ENCODE measurements at places on chromosomes 6 and 20. TPM values are rescaled to one million over a fixed set of nuclear protein-coding genes. Genes with fewer than 3 reads are reported as not detected.

DNA sequence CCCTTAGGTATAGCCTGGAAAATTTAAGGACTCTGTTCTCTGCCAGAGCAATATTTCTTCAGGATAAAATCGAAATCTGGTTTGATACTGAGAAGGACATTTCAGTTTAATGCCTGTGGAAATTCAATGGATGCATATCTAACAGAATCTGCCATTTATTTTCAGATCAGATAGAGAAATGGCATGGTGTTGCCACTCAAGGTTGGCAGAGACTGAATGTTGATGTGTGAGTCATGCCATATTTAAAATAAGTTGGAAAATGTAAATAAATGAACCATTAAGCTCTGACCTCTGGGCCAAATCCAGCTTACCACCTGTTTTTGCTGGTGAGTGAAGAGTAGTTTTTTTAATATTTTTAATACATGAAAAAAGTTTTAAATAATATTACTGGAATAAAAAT lies 594.6 kb downstream of the DOK5 start:
- DNase-seq = no peak

- DNase-seq = no peak
Observed at GRCh38 chr6:14865531-14866100, 380.3 kb upstream of the JARID2 start.

GRCh38 chr6:166375013-166375412 lies 7.7 kb downstream of the MPC1 start:
- DNase-seq = no peak

GRCh38 chr6:135219346-135219745 lies 38.2 kb downstream of the MYB start:
- no peak for DNase-seq

GRCh38 chr20:41570557-41570956 lies 47.6 kb downstream of the CHD6 start:
- DNase-seq = no peak

- peak; percentile 28 for DNase-seq
Observed at GRCh38 chr6:56374841-56375369, 127.5 kb upstream of the COL21A1 start.

DNA sequence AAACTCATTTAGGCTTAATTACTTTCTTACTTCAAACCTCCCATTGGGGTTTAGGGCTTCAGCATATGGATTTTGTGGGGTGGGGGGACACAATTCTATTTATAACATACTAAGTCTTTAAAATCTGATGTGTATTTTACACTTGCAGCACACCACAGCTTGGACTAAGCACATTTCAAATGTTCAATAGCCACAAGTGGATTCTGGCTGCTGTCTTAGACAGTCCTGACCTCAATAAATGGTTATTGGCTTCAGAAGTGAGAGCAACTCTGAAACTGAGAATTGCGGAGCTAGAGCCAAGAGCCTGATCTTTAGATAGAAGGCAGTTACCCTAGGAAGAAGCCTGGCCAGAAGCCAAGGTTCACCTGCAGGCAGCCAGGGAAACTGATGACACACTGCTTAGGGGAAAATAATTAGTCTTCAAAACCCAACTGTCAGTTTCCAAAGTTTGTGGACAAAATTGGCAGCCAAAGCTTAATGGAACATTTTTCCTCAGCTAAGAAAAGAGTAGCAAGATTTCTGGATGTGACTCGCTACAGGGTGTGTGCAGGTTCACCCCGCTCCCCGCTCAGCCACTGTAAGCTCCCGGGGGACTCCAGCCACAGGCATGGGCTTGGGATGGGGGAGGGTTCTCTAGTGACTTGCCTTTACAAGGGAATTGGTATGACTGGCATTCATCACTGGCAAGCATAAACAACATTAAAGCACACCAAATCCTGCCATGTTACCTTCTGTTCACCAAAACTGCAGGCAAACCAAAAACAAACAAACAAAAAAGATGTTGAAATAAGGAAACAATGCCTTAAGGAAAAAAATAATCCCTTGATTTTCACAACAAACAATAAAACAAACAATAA lies 219.8 kb downstream of the TFAP2A start:
- no peak for DNase-seq

DNA sequence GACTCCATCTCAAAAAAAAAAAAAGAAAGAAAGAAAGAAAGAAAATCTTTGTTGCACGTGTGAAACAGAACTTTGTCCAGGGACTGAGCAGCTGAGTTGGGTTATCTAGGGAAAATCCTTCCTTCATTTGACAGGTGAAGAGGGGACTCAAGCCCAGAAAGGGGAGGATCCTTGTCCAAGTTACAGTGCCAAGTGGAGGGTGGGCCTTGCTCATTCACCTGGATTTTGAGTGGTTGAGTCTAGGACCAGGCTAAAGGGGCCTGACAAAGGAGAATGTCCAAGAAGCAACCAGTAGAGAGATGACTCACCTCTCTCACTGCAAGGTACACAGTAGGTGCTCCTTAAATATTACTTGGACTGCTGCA lies 2.7 kb downstream of the TGIF2 start:
- no peak for DNase-seq

DNA sequence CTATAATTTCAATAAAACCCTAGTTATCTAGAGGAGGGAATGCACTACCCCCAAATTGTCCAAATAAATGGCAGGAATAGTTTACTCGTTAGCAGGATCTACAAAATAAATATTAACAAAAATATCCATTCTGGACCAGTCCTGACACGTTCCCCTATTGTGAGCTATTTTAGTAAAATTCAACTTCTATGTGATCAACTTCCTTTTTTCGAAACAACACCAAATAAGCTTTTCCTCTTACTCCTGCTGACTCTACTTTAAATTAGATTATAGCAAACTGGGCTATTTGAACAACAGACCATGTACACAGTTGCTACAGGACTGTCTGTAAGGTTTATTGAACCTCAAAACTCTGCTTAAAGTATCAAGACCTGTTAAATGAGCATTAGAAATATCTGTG lies 154.3 kb downstream of the IPCEF1 start:
- no peak for DNase-seq

- no peak for DNase-seq
Observed at GRCh38 chr6:111306104-111306888, 176.7 kb downstream of the REV3L start.

DNA sequence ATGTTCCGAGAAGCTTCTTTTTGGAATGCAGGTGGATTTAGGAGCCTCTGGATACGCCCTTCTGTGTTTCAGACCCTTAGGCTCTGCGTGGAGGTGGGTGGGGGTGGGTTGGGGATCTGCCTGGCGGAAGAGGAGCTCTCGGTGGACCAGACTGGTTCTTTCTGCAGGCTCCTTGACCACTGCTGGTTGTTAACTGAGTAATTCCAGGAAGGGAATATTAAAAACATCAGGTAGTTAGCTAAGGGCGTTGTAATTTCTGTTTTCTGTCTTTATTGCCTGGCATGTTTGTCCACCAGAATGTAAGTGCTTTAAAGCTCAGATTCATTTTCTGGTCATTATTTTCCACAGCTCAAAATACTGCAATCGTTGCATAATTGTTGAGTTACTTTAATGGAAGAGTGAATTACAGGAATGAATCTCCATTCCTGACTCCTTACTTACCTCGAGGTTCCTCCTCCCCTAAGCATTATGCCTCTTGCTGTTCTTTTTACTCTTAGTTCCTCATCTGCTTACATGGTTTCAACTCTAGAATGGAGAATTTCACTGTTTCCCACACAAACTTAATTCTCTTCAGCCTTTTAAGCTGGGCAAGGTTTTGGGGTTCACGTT lies 5.9 kb downstream of the CDYL start:
- no peak for DNase-seq

GRCh38 chr20:1357921-1358671 lies 29.2 kb upstream of the SDCBP2 start:
- DNase-seq = no peak

GRCh38 chr20:32487381-32487780 lies 97.8 kb downstream of the NOL4L start:
- no peak for DNase-seq

GRCh38 chr20:44593751-44594150 lies 11.4 kb downstream of the PKIG start:
- no peak for DNase-seq

- DNase-seq = no peak
Observed at GRCh38 chr6:144360401-144360800, 75.3 kb downstream of the UTRN start.

GRCh38 chr6:153616506-153616905 lies 422.5 kb upstream of the OPRM1 start:
- no peak for DNase-seq

DNA sequence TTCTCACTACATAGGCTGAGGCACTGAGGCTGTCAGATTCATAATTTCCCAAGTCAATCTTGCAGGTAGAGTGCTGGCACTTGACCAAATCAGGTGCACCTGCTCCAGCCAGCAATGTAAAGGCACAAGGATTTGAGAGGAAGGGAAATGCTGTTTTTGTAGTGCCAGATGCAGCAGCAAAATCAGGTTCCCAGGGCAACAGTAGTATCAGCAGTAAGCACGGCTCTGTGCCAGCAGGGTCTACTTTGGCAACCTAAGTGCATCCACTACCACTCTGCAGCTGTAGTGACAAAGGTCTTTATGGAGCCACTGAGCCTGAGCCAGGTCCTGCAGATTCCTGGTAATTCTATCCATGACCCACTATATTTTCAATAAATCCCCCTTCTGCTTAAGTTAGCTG lies 329.5 kb downstream of the TPBG start:
- no peak for DNase-seq

DNA sequence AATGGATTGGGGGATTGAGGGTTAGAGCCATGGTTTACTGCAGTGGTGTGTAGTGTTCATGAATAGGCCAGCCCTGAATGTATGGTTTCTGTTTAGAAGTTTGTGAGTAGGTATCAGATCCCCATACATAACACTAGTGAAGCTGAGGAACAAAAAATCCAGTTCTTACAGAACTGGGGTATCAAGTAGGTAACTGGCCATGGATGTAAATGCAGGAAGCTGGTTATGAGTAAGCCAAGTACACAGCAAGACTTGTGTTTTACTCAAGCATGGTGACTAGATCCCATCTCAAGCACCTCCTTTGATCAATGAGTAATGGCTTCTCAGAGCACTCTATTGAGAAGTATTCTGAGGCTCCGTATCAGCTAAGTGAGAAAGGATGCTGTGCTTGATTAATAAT lies 613.7 kb upstream of the FLRT3 start:
- DNase-seq = no peak

The SHLD1 gene
- 13.9 TPM for total RNA-seq

The MROH8 gene
- 2.1 TPM for total RNA-seq

The SLC22A3 gene
- 28.8 TPM for total RNA-seq

The FKBP5 gene
- total RNA-seq = 121 TPM

The BTNL2 gene
- total RNA-seq = not detected

The RNF217 gene
- total RNA-seq = 7.3 TPM

The SNAI1 gene
- total RNA-seq = 2.5 TPM

The C20orf144 gene
- not detected for total RNA-seq
